Posterior cingulate gyrus (tissue), 11 donors: ENCODE measurements at places on chromosomes 3 and 15.

DNA sequence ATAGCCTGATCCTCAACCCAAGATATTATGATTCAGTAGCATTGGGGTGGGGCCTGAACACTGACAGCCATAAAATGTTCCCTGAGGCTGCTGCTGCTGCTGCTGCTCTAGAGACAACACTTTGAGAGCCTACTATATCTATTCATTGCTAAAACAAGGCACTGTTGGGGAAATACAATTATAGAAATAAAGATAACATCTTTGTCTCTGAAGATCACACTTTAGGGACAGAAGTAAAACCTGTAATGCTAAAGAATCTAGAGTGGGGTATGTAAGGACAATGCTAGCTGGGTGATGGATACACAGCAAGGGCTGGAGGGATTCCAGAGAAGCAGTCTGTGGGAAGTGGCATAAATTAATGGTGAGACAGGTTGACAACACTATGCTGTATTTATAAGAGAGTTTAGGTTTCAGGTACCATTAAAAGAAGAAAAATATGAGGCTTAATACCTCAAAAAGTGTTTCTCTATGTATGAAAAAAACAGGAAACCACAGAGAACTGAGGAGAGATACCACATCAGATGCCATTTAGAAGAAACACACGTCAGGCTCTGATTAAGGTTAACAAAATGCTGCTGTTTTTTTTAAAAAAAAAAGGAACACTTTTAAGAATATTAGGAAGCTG is 115.9 kb downstream of the CBLB start:
- no peak for DNase-seq

GRCh38 chr3:156649681-156650080 is 24.7 kb upstream of the TIPARP start:
- DNase-seq, result no peak

- no peak for DNase-seq
Measured at GRCh38 chr15:38997841-38998240, 433.2 kb upstream of the RASGRP1 start.

DNA sequence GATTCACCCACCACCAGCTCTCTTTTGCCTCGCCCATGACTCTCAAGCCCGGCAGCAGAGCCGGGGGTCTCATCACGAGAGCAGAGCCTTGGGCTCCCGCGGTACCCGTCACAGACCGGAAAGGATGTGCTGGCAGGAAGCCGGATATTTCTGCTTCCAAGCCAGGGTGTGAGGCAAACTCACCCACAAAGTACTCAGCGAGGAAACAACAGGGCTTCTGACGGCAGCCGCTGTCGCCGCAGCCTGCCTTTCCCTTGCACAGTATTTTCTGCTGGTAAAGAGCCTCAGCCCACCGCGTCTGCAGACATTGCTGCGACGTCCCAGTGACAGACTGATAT is 119.9 kb downstream of the NSMCE3 start:
- no peak for DNase-seq

DNA sequence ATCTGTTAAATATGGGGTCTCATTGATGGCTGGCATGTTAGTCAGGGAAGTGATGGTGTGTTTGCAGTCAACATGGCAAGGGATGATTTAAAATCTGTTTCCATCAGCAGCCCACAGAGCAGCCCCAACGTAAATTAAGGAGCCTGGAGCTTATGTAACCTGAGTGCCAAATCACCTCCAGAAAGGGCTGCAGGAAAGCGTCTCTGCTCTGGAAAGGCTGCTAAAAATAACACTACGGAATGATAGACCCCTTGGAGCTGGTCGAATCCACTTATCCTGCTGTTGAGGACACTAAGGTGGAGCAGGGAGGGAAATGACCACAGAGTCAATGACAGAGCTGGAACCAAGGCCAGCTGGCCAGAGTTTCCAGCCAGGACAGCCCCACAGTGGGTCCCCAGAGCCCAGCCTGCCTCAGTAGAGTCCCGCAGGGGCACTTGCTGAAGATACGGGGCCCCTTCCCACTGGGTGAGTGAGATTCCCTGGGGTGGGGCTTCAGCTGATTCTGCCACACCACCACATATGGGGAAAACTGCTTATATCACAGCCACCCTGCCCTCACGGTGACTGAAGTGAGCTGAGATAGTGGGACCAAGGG is 63.5 kb downstream of the EPHB1 start:
- DNase-seq, result no peak

GRCh38 chr3:105490045-105490444 is 123.3 kb downstream of the ALCAM start:
- DNase-seq, result no peak

GRCh38 chr3:127786353-127787070 is 35.8 kb downstream of the MGLL start:
- peak; percentile 98 for DNase-seq

GRCh38 chr3:16085410-16085809 is 89.1 kb upstream of the GALNT15 start:
- DNase-seq, result no peak

DNA sequence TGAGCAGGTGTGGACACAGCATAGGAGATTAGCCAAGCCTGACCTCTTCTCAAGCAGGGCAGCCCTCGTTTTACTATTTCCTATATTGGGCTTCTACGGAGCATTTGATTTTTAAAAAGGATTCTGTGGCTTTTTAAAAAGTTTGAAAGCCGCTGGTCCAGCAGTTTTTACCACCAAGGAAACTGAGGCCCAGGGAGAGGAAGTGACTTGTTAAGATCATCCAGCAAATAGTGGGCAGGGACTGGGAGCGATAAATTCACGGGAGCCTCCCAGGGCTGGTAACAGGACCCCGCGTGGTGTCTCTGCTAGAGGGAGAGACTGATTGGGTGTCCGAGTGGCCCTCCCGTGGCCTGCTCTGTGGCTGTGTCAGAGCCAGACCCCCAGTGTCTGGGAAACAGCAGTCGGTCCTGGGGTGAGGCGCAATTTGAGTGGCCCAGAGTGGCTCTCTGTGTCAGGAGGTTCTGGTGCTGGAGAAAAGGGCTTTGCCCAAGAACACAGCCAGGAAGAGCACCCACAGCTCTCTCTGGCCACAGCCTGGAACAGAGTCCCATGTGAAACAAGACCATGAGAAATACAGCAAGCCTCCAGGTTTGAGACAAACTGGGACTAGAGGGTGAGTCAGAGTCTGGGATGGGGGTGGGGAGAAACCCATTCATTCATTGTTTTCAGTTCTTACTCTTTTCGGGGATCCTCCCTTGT is 4.2 kb downstream of the FURIN start:
- no peak for DNase-seq

DNA sequence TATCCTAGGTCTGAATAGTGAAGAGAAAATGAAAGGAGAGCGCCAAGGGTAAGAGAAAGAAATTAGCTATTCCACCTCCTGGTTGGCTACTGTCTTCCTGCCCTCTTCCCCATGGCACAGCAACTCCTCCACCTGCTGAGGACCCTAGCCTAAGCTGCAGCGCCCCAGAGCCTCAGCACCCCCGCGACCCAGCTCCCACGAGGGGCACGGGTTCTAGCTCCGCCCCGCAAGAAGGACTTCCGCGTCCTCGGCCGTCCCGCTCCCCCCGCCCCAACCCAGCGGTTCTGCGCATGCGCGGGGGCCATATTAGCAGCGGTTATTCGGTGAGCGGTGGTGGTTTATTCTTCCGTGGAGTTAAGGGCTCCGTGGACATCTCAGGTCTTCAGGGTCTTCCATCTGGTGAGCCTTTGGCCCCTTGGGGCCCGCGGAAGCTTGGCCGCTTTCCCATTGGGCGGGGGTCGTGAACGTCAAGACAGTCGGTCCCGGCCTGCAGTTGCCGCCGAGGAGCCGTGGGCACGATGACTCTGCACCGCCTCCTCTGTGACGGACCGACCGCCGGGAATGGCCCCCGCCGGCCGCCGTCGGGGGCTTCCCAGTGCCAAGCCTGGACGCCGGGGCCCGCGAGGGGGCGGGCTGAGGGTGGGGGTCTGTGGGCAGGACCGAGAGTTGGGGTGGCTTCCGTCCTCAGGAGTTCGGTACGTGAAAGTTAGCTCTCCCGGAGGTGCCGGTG is at the start of gene PSMA4:
TSS of gene PSMA4 (plus strand) at position 304 of the 730 bp plus-strand sequence. CDS start 1,484 bp downstream, outside the sequence.
- DNase-seq, result peak; percentile 88

- no peak for DNase-seq
Measured at GRCh38 chr3:30659270-30660130, 53.1 kb downstream of the TGFBR2 start.

- DNase-seq, result no peak
Measured at GRCh38 chr3:128804811-128805155, 74.6 kb upstream of the ACAD9 start.

GRCh38 chr3:197237897-197238296 is 60.5 kb downstream of the DLG1 start:
- no peak for DNase-seq

GRCh38 chr3:129360705-129361460 is 67.6 kb downstream of the EFCAB12 start:
- DNase-seq, result no peak

DNA sequence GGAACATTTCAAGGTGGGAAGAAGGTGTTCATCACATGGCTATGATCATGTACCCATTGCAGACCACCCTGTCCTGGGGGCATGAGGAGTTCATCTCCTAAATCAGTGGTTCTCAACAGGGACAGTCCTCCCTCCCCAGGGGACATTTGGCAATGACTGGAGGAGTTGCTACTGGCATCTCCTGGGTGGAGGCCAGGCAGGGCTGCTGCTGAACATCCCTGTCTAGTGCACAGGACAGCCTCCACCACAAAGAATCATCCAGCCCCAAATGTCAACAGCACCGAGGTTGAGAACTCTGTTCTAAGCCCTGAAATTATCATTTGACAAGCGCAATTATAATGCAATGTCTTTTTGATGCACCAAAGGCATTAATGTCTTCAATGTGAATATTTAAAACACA is 4.4 kb upstream of the DNAJB8 start:
- DNase-seq, result no peak

DNA sequence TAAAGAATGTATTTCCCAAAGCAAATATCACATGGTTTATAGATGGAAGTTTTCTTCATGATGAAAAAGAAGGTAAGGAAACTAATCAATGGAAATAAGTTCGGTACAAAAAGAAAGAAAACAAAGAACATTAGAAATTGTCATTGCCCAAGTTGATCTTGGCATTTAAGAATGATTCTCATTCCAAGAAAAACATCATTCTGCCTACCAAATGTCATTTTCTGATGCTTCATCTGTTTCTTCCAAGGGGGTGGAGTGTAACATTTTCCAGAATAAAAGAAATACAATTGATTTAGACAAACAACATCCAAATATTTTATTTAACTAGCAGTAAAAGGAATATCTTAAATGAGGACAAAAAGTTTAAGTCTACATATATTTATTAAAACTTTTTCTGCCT is 3.0 kb upstream of the ZBED2 start:
- no peak for DNase-seq

- DNase-seq, result no peak
Measured at GRCh38 chr15:64249883-64250575, 87.2 kb upstream of the PPIB start.

DNA sequence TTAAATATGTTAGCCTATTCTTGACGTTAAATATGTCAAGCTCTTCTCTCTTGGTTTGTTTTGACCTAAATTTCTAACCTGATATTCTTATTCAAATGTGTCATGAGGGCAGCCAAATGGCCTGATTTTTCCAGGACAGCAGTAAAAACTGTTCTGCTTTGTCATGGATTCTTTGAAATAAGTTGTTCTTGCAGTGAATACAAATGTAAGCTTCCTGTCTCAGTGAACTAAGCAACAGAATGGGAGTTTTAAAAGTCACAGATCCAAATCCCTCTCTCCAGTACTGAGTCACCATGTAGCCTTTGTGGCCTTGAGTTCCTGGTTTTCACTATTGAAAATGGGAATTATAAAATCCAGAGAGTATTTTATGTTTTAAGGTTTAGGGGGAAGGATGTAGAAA is 301.8 kb downstream of the NLGN1 start:
- DNase-seq, result no peak

- no peak for DNase-seq
Measured at GRCh38 chr3:184636741-184637316, 75.0 kb downstream of the MAGEF1 start.

- DNase-seq, result no peak
Measured at GRCh38 chr3:53089511-53089910, 40.7 kb downstream of the RFT1 start.

- no peak for DNase-seq
Measured at GRCh38 chr3:102054543-102055080, 205.3 kb downstream of the NFKBIZ start.

DNA sequence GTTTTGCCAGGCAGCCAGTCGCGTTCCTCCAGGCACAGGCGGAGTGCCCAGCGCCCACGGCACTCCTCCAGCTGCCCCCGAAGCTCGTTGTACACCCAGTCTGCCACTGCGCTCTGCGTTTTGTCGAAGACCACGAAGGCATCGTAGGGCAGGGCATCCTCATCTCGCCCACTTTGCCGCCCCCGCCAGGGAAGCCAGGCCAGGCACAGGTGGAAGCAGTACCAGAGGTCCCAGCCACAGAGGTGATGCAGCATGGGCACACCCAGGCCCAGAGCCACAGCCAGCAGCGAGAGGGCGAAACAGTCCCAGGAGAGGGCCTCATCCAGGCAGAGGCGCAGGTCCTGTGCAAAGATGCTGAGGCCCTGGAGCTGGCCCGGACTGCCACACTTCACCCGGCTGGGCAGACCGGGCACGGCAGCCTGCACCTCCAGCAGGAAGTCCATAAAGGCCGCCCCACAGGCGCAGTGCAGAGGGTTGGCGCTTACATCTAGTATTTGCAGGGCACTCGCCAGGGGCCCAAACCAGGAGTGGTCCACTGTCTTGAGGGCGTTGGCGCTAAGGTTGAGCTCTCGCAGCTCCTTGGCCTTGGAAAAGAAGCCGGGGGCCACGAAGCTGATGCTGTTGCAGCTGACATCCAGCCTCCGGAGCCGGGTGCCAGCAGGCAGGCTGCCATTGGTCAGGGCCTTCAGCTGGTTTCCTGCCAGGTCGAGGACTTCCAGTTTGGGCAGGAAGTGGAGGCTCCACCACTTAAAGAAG is 3.7 kb downstream of the TLR9 start:
- peak; percentile 79 for DNase-seq

DNA sequence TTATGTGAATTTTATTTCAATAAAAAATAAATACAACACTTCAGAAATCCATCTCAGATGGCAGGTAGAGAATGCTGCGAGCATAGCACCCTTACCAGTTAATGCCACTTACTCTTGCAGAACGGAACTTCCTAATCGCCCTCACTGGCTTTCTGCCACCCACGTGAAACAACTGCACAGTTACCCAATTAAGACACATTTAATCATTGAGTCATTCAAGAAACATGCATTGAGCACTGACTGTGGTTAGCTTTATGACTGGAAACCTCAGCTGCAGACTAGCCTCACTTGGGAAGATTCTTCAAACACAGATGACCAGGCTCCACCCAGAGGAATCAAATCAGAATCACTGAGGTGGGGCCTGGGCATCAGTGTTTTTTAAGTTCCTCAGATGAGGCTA is 5.6 kb upstream of the MFGE8 start:
- no peak for DNase-seq

- no peak for DNase-seq
Measured at GRCh38 chr3:61743686-61744242, 182.4 kb downstream of the PTPRG start.

DNA sequence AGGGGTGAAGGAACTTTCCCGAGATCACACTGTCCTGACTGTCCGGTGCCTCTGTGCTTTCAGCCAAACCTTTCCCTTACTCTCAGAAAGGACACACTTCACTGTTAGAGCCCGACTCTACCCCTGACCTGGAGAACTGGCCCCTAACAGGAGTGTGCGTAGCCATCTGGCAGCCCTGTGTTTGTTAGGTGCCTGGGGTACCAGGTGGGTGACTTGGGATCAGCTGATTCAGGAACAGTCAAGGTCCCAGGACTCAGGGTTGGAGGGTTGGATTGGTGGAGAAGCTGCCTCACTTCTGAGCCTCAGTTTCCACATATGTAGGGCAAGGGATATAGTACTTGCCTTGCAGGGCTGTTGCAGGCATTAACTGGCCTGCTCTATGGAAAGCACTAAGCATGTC is 98.3 kb upstream of the SLC6A11 start:
- no peak for DNase-seq

GRCh38 chr15:83794209-83794608 is 140.3 kb downstream of the ADAMTSL3 start:
- DNase-seq, result no peak

- no peak for DNase-seq
Measured at GRCh38 chr3:5195605-5196004, 8.1 kb downstream of the EDEM1 start.
